ENCODE measurements at places on chromosomes 2 and 18.
A peak's percentile ranks its signal among the peaks of the same experiment; 100 is the strongest.

DNA sequence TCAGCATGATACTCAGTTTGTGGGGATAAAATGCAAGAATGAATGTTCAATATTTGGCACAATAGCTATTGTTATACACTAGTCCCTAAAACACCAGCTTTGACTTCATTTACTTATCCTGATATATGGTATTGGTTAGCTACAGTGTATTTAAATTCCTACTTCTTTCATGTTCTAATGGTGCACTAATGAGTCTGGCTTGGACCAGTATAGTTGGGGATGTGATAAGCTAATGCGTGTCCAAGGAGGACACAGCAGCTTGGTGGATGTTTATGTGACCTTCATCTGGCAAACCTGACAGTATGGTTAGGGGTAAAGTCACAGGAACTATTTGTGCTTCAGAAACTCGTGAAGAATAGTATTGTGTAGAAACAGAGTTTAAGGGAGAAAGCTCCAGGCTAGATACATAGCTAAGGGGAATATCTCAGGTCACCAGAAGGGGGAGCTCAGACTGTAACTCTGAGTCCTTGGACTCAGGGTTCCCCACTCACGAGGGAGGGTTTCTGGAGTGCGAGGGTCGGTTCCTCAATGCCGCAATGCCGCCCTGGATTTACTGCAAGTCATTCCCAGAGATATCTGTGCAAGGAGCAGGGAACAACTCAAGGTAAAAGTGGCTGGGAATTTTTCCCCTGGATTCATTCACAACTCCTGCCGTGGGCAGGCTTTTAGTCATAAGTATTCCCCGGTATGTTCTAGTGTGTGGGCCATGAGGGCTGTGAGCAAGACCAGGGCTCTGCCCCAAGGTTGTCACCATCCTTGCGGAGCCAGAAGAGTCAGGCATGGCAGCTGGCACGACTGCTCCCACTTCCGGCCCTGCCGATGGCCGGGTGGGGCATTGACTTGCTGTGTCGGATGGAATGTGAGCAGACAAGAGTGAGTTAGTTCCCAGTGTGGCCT lies 14.5 kb downstream of the IL1R2 start:
- DNase-seq = peak; percentile 54

- no peak for DNase-seq
These were observed 179.5 kb downstream of the PPP1R1C start for GRCh38 chr2:182165202-182165601.

DNA sequence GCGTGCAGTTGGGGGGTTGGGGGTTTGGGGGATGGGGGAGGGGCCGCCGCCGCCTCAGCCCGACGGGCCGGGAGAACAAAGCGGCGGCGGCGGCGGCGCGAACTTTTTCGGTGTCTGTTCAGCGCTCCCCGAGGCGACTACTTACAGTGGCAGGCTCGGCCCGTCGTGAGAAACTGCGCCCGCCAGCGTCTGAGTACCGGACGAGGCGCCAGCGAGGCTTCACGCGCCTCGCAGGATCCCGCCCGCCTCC lies 172 bp downstream of the PRKD3 start:
- DNase-seq = no peak

- no peak for DNase-seq
These were observed 63.6 kb upstream of the SH3RF3 start for GRCh38 chr2:109065391-109065734.

DNA sequence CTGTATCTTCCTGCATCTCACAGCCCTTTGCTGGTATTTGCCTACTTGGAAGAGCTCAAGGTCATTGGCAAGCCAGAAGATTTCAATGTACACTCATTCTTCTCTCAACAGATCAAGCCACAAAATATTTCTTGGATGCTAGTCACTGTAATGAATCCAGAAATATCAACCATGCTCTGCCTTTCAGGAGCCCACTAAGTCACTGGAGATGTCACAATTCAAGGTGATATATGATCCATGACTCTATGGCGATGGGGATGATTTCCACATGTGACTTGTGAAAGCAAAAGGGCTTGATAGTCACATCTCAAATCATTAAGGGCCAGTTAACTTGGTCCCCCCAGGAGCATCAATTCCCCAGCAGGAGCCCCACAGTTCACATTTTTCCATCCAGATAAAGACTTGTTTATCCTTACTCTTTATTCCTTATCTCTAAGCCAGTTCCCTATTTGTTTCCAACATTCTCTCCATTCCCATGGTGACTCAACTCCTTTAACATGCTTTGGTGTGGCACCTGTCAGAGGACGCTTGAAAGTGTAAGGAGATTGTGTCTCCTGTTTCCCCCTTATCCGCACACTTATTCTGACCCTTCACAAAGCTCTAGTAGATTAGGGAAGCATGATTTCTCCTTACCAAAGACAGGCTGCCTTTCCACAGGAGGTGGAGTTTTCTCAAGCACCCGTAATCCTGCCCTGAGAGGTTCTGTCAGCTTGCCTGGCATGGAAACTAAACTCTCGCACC lies 15.8 kb downstream of the PKDCC start:
- DNase-seq = peak; percentile 52

- DNase-seq = no peak
These were observed 22.5 kb downstream of the CCT7 start for GRCh38 chr2:73256618-73256922.

GRCh38 chr2:105828558-105828957 lies 83.8 kb downstream of the NCK2 start:
- DNase-seq = no peak

- no peak for DNase-seq
These were observed 625 bp downstream of the LYPD6 start for GRCh38 chr2:149331023-149331400.

- DNase-seq = no peak
These were observed 9.8 kb downstream of the FZD7 start for GRCh38 chr2:202043475-202043874.
